ENCODE measurements at places on chromosomes 6 and 20.

GRCh38 chr6:36120979-36121786, 9.1 kb upstream of the MAPK13 start:
- peak; percentile 74 for DNase-seq

GRCh38 chr20:47262365-47263013, 94.0 kb downstream of the ZMYND8 start:
- peak; percentile 92 for DNase-seq

- DNase-seq = no peak
Observed at GRCh38 chr6:124132256-124132655, 328.6 kb downstream of the NKAIN2 start.

DNA sequence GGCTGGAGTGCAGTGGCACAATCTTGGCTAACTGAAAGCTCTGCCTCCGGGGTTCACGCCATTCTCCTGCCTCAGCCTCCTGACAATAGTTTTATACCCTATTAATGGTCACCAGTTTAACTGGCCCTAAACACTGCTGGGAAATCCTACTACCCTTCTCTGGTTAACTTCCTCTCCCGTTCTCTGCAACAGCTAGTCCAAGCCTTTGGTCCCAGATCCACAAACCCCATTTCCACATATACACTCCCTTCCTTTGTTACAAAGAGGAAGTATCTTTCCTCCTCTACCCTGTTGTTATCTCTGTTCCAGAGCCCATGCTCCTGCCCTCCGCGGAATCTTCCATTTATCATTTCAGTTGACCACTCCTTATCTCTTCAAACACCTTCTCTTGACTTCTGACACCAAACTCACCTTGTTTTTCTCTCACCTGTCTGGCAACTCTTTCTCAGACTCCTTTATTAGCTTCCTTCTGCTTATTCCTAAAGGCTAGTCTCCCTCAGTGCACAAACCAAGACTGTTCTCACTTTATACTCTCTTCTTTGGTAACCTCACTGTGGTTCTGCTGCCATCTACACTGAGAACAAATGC, 25.0 kb upstream of the TBC1D22B start:
- no peak for DNase-seq

- no peak for DNase-seq
Observed at GRCh38 chr6:131356161-131356560, 216.9 kb upstream of the ARG1 start.

Data from Karpas-422 (cell line).